ENCODE measurements at places on chromosomes 2 and 18.

DNA sequence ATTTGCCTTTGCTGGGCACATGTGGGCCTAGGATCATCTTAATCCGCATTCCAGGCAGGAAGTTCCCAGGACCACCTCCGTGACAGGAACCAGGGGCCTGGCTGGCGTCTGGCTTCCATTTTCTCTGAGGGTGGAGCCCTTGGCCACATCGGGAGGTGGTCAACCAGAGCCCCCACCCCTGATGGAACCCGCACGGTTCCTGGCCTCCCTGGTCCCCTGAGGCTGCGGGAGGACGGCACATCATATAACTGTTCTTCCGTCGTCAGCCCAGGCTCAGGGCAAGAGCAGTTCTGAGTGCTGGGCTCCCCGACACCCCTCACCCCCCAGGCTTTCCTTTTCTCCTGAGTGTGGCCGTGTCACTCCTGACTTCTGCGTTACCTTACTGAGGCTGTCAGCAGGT is 13.5 kb downstream of the ESPNL start:
- DNase-seq: no peak

DNA sequence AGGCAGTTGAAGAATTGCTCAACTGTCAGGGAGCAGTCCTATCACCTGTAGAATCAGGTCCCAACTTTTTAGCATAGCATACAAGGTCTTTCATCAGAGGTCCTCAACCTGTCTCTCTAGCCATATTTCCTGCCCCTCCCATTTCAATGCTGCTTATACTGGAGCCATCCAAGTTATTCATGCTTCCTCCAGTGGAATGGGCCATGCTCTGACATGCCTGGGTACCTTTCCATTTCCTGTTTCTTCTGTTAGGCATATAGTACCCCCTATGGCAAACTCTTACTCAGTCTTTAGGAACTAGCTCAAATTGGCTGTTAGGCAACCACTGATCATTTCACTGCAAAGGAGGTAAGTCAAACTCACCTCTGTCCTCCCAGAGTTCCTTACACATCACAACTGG is 51.0 kb upstream of the ABCA12 start:
- no peak for DNase-seq

GRCh38 chr2:135984199-135985017 is 1.0 kb downstream of the DARS1 start:
- no peak for DNase-seq

DNA sequence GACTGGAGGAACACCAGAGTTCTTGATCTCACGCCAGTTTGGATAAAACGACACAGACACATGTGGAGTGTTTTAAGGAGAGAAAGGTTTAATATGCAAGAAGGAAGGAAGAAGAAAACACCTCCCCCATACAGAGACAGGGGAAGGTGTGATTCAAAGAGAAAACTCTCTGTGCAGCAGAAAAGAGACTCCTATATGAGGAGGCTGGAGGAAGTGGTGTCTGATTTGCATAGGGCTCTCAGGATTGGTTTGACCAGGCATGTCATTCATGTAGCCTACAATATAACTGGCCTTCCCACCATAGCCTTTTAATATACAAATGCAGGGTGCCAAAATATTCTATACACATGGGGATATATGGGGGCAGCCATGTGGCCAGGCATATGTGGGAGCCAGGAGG is 1386.5 kb downstream of the RPIA start:
- DNase-seq: no peak

DNA sequence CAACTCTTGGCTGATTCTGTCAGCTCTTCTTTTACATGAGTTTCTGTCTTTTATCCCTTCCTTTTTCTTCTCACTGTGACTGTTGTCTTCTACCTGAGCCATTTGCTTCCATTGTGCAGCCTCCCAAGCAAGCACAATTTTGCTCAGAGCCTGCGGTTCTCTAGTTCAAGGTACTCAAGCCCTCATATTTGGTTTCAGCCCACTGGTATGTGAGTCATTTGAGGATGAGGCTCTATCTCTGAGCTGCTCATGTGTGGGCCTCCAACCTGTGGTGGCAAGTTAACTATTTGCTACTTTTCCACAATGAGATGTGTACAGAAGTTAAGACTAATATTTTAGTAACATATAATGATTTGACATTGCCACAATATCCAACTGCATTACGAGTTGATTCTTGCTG is 183.0 kb downstream of the PHLPP1 start:
- DNase-seq: no peak

GRCh38 chr18:38368886-38369285 is 803.3 kb upstream of the CELF4 start:
- DNase-seq: no peak

DNA sequence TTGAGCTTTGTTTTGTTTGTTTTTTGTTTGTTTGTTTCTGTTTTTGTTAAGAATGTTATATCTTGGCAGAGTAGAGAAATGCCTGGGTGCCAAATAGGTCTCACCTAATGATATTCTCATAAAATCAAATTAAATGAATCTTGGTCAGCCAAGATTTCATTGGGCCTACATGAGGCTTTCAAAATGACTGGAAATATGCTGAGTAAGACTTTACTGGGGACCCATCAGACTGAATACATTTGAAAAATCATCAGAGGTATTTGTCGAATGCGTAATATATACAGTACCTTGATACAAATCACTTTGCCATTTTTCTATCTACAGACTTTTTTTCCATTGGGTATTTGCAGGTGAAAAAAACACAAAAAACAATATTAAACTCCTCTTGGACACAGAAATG is 480.8 kb downstream of the CDH2 start:
- no peak for DNase-seq

DNA sequence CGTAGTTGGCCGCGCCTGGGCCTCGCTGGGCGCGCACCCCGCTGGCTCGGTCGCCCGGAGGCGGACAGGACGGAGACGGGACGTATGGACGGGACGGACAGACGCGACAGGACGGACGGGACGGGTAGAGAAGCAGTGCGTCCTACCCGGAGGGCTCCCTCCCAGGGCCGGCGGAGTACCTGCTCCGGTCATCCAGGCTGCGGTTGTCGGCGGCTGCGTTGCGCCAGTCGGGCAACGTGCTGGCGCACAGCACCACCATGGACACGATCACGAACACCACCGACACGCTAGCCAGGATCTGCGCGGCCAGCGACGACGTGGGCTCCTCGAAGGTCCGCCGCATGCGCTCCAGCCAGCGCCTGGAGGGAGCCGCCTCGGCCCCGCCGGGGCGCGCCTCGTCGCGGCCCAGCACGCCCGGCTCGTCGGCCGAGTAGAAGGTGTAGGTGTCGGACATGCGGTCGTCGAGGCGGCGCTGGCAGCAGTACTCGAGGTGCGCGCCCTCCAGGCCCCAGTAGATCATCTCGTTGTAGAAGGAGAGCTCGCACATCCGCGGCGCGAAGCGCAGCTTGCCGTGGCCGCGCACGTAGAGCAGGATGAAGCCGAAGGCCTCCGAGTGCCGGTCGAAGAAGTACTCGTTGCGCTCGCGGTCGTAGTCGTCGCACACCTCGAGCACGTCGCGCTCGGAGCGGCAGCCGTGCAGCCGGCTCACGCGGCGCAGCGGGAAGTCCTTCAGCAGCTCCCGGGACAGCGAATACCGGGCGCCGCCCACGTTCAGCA is 903 bp downstream of the KCNG3 start:
- peak; percentile 23 for DNase-seq

DNA sequence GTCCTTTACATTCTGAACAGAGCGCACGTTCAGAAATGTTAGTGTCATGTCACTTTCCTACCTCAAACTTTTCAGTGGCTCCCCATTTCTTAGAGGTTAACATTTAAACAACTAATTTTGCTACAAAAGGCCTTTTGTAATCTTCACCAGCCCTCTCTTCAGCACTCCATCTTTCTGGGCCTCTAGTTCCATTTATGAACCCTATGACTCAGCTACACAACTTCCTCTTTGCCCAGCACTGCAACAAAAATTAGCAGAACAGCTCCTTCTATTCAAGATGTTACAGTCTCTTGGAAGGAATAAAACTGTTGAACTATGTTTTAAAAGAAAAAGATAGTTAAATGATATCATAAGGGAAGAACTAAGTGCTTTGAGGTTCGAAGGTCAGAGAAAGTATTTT is 139.9 kb downstream of the VWC2L start:
- DNase-seq: no peak

DNA sequence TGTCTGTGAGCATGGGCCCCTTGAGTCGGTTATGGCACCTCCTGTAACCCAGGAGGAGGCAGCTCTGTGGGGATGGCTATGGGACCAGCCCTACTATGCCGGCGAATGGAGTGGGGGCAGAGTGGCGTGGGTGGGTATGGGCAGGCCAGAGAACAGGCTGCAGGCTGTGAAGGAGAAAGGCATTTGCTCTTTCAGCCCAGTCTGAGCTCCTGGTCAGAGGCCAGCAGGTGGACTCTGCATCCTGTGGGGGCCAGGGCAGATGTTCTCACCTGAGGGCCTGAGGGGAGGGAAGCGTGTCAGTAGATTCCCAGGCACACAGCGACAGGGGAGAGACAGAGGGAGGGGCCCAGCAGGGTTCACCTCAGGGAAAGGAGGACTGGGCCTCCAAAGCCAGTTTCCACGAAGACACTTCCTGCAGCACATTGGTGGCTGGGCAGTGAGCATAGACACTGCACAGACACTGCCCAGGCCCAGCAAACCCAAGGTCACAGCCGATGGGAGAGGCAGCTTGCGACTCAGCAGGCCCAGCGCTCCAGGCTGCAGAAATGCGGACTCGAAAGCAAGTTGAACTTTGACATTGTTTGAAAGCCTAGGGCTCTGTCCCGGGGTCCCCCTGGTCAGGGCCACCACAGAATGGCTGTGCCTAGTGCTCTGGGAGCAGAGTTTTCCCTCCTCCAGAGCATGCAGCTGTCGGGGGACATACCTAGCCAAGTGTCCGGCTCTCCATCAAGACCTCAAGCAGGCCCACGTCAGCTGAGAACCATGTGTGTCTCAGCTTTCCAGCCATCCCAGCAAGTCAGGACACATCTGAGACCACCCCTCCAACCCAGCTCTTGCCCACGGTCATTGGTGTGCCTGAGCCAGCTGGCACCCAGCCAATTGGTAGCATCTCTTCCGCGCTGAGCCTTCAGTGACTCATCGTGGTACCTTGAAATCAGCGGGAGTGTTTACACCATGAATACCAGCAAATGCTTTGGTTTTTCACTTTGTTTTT is 53.8 kb downstream of the TGOLN2 start:
- no peak for DNase-seq

DNA sequence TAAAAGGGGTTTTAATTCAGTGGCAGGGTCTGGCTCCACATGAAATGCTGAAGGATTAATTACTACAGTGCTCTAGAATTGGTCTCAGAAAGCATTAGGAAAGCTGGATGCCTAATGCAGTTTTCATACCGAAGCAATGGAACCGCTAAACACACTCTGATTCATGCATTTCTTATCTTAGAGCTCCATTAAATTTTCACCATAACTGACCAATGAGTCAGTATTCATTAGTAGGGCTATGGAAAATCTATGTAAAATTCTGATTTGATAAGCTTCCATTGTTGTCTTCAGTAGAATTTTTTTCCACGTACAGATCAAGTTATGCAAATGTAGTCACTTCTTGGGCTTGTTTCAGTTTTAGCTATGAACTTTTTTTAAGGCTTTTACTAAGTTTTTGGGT is 359.9 kb downstream of the ARHGAP15 start:
- no peak for DNase-seq

- DNase-seq: no peak
Observed at GRCh38 chr2:216293883-216294282, 78.4 kb downstream of the MARCHF4 start.

DNA sequence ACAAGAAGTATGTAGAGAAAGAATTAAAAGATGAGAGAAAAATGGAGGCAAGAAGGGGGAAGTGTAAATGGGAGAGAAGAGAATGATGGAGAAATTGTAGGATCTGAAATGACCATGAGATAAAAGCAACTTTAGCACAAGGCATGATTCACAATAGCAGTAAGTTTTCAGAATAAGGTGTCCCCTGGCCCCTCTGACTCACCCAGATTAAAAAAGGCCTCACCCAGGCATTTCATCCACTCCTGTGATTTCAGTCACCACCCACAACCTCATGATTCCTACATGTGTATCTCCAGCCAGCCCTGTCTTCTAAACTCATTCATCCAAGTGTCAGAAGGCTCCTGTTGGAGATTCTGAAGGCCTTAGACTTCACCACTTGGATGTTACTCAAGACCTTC is 56.6 kb downstream of the SP100 start:
- DNase-seq: no peak

GRCh38 chr2:21429747-21430146 is 306.0 kb downstream of the TDRD15 start:
- no peak for DNase-seq

GRCh38 chr2:74186038-74186437 is 7.4 kb upstream of the MOB1A start:
- no peak for DNase-seq

DNA sequence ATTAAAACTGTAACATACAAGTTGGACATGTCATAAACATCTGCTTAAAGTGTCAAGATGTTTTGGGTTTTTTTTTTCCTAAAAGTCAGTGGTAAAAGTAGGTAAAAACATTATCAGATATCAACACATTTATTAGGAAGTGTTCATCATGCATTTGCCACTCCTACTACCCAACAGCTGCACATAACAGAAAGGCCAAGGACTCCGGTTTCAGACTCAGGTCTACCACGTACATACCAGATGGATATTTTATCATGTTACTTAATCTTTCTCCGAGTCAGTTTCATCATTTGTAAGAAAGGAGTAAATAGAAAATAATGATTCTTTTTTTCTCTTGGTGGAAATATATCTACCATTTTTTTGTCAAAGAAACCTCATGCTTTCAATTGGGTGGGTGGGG is 192.3 kb downstream of the UBE2E3 start:
- DNase-seq: no peak

DNA sequence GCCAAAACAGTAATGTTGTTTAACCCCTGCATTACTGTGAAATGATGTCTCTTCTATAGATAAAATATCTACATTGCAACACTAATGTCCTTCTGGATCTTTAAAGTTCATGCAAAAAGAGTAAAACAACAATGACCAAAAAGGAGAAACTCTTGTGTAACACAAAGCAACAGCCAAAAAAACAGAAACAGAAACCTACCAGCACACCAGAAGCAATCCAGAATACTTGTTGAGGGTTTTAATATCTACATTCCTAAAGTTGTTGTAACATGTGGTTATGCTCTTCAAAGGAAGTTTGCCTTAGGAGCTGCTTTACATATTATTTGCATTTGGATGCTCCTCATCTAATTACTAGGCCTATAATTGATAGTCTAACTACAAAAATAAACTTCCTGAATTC is 157.2 kb downstream of the BABAM2 start:
- DNase-seq: no peak

DNA sequence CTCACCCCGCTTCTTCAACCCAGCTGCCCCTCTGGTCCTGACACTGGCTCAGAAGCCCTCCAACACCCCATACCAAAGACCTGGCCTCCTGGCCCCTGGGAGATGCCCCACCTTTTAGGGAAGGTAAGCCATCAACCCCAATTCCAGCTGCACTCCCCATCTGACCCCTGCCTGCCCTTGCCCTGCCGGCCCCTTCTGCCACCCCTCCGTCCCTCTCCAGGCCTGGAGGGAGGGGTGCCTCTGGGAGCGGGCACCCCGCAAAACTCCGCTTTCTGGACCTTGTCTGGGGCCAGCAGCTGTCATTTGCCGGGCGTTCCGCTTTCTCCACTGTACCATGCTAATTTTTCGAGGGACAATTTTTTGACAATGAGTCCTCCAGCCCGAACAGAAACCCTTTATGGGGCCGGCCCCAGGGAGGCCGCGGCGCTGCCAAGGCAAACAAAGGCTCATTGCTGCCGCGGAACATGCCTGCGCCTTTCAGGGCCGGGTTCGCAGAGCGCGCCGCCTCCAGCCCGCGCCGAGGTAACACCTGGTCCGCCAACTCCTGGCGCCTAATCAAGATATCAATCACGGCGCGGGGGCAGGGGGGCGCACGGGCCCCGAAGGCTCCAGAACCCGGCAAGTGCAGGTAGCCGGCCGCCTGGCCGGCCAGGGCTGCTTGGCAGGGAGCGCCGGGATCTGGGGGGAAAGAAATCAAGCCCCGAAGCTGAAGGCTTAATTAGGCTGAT is 96.0 kb downstream of the INHBB start:
- DNase-seq: no peak

- DNase-seq: no peak
Observed at GRCh38 chr2:200247494-200247893, 59.0 kb upstream of the SPATS2L start.

All from activated CD4-positive, alpha-beta T cell treated with anti-CD3 and anti-CD28 coated beads for 1 hour (primary cell).